ENCODE measurements at places on chromosomes 4 and X. TPM values are rescaled to one million over a fixed set of nuclear protein-coding genes. Genes with fewer than 3 reads are reported as not detected.

DNA sequence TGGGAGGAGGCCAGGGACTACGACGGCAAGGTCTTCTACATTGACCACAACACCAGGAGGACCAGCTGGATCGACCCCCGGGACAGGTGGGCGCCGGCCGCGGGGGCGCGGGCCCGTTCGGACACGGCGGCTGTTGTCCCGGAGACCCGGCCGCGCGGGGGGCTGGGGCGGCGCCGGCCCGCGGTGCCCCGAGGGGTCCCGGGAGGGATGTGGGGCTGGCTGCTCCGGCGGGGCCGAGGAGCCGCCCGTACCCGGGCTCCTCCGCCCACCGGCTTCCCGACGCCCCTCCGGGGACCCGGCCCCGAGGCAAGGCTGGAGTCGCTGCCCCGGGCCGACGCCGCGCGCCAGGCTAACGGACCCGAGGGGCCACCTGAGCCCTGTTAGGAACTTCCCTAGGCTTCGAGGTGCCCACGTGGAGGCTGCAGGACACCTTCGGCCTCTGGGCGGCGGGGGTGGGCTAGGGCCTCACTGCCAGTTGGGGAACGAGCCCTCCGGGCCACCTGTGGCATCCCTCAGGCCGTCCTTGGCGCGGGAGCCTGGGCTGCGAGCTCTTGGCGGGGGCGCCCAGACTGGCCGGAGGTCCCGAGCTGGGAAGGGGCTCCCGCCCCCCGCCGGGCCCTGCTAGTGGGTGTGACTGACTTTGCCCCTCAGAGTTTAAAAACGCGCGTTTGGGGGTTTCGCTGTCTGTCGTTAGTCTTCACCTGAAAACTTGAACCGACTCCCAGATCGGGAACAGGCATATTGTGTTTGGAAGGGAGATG lies 660 bp downstream of the WWC2 start:
- H3K27me3 ChIP-seq, result no peaks in the 10 kb centered on the region
- no peaks in the 10 kb centered on the region for H3K36me3 ChIP-seq
- H3K4me3 ChIP-seq, result peak overlapping the region; percentile 89
- no peaks in the 10 kb centered on the region for H3K4me1 ChIP-seq
- DNase-seq, result no peak
- H3K27ac ChIP-seq, result peak overlapping the region; percentile 97

DNA sequence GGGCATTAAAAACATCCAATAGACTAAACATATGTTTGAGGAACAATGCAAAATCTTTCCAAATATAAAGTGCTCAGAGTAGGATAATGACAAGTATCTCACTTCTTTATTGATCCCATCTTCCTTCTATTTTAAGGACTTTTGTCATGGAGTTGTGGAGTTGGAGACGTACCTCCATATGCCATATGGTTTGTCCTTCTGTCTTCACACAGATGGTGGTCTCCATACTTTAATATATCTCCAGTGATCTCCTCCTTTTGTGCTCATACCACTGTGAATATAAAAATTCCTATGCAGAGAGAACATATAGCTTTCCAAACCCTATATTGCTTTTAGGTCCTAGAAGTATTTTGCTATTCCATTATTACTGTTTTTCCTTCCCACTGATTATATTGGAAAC lies 64.5 kb downstream of the GABRB1 start:
- H3K4me3 ChIP-seq, result no peak overlapping the region
- H3K36me3 ChIP-seq, result no peaks in the 10 kb centered on the region
- H3K27me3 ChIP-seq, result no peaks in the 10 kb centered on the region
- no peak overlapping the region for H3K27ac ChIP-seq

DNA sequence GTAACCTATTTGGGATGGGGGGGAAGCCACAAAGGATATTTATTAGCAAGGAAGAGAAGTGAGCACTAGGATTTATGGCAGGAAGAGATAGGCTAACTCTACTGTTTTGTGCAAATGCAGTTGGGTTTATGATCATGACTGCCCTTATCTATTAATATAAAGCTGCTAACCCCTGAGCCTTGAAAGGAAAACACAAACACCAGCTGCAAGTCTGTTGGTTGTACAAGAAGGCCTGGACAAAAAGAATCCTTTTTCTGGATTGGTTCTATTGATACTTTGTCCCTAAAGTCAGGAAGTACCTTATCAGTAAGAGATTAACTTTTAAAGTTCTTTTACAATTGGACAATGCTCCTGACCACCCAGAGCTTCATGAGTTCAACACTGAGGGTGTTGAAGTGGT lies 188.8 kb downstream of the LRBA start:
- H3K4me3 ChIP-seq, result no peak overlapping the region
- H3K27me3 ChIP-seq, result no peaks in the 10 kb centered on the region
- no peaks in the 10 kb centered on the region for H3K4me1 ChIP-seq

GRCh38 chr4:8762951-8763735 lies 108.5 kb downstream of the HMX1 start:
- H3K27me3 ChIP-seq, result no peaks in the 10 kb centered on the region
- H3K4me1 ChIP-seq, result no peaks in the 10 kb centered on the region
- H3K27ac ChIP-seq, result no peak overlapping the region
- DNase-seq, result no peak
- H3K36me3 ChIP-seq, result no peaks in the 10 kb centered on the region

DNA sequence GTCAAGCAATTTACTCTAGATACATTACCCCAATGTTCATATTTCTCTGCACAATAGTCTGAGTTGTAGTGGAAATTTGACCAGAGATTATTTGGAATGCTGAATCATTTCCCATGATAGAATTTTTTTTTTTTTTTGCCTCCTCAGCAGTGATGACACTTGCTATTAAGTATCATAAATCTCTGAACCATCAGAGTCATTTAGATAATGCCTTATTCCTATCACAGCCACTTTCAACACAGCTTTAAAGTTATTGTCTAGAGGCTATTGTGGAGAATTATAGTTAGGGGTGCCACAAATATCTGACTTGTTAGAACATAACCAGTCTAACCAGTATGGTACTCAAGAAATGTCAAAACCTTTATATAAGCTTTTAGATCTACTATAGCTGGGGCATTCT lies 79.8 kb downstream of the LCORL start:
- H3K36me3 ChIP-seq, result no peaks in the 10 kb centered on the region
- no peak overlapping the region for H3K4me3 ChIP-seq
- H3K27ac ChIP-seq, result no peak overlapping the region

DNA sequence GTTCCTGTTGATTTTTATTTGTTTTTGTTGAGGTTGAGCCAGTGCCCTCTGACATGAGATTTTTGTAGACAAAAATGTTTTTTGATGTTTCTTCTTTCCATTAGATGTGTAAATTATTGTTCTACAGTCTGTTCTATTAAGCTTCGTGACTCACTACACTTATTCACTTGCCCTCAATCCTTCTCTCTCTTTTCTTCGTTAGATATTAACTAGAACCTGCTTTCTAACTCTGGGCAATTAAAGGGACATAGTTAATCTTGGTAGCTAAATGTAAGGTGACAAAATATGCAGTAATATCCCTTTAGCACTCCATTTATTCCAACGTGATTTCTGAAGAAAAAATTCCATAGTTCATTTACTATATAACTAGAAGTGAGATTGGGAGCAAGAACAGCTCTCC lies 333.9 kb downstream of the PDHA2 start:
- H3K27me3 ChIP-seq, result no peaks in the 10 kb centered on the region
- H3K4me3 ChIP-seq, result no peak overlapping the region
- H3K36me3 ChIP-seq, result no peaks in the 10 kb centered on the region
- H3K4me1 ChIP-seq, result no peaks in the 10 kb centered on the region
- DNase-seq, result no peak
- no peak overlapping the region for H3K27ac ChIP-seq

DNA sequence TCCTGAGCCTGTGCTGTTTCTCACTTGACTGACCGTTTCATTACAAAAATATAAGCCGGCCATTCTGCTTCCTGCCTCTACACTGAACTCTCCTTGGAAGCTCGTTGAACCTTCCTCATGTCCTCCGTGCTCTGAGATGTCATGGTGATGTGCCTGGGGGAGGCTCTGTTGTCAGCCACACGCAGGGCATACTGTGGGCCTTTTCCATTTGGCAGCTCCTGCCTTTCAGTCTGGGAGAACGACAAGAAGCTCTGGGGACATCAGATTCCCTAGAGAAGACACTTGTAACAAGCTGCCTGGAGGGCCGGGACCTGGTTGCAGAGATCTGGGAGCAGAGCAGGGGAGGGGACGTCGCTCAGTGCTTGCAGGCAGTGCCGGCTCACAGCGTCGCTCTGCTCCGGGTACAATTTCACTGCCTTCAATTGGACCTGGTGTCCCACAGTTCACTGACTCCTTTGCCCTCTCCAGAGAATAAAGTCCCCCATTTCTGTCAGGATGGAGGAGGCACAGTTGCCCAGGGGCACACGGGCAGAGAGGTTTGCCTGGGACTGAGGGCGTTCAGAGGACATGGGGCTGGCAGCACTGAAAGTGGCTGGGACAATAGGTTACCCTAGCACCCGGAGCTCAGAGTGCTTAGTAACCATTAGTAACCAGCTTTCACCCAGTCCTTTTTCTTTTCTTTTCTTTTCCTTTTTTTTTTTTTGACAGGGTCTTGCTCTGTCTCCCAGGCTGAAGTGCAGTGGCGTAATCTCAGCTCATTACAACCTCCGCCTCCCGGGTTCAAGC lies 19.1 kb upstream of the MECP2 start:
- DNase-seq, result no peak
- no peak overlapping the region for H3K27ac ChIP-seq
- no peak overlapping the region for H3K4me3 ChIP-seq
- H3K36me3 ChIP-seq, result no peaks in the 10 kb centered on the region
- H3K4me1 ChIP-seq, result no peaks in the 10 kb centered on the region

The CXCL11 gene
- not detected for total RNA-seq

DNA sequence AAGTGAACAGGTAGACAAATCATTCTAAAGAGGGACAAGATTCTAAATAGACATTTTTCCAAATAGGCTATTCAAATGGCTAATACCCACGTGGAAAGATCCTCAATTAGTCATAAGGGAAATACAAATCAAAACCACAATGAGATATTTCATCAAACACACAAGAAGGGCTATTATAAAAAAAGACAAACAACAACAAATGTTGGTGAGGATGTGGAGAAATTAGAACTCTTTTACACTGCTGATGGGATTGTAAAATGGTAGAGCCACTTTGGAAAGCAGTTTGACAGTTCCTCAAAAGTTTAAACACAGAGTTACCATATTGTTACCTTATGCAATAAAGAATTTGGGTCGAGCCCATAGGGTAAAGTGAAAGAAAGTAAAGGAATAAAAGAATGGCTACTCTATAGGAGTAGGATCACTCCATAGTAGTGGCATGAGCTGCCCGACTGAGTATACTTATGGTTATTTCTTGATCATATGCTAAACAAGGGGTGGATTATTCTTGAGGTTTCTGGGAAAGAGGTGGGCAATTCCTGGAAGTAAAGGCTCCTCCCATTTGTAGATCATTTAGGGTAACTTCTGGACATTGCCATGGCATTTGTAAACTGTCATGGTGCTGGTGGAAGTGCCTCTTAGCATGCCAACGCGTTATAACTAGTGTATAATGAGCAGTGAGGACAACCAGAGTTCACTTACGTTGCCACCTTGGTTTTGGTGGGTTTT lies 58.9 kb upstream of the FAM9C start:
- H3K27me3 ChIP-seq, result no peaks in the 10 kb centered on the region
- H3K4me1 ChIP-seq, result no peaks in the 10 kb centered on the region
- no peaks in the 10 kb centered on the region for H3K36me3 ChIP-seq
- H3K4me3 ChIP-seq, result no peak overlapping the region
- H3K27ac ChIP-seq, result no peak overlapping the region
- DNase-seq, result no peak

The WWC2 gene
- 22.4 TPM for total RNA-seq

The ABLIM2 gene
- 5.7 TPM for total RNA-seq

The SPON2 gene
- 13.0 TPM for total RNA-seq

The DCAF8L2 gene
- not detected for total RNA-seq

The TRIM60 gene
- not detected for total RNA-seq

The SSX2B gene
- not detected for total RNA-seq

The PPEF1 gene
- total RNA-seq, result 1.1 TPM

DNA sequence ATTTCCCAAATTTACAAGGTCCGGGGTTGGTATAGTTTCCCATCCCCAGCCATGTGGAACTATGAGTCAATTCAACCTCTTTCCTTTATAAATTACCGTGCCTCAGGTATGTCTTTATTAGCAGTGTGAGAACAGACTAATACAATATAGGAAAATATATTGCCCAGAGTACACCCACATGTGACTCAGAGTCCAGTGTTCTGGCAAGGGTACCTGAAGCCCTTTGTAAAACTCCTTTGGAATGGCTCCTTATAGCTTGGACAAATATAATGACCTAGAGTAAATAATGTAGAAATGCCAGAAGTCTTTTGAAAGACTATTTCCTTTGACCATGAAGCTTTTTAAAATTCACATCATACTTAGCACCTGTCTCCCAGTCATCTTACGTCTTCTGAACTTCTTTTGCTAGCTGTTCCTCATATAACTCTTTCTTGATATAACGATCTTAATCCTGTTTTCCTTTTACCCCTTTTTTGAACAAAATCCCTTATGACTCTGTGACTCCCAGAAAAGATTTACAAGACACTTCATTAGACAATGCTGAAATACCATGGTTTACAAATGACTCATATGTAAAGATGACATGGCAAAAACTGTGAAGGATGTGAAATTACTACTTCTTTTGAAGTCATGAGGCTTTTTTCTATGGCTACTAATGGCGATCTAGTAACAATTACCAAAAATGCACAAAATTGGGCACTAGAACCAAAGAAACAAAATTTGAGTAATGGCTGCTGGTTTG lies 408.9 kb downstream of the NAP1L3 start:
- no peaks in the 10 kb centered on the region for H3K4me1 ChIP-seq
- no peaks in the 10 kb centered on the region for H3K36me3 ChIP-seq
- H3K27me3 ChIP-seq, result no peaks in the 10 kb centered on the region
- no peak overlapping the region for H3K4me3 ChIP-seq
- no peak for DNase-seq

DNA sequence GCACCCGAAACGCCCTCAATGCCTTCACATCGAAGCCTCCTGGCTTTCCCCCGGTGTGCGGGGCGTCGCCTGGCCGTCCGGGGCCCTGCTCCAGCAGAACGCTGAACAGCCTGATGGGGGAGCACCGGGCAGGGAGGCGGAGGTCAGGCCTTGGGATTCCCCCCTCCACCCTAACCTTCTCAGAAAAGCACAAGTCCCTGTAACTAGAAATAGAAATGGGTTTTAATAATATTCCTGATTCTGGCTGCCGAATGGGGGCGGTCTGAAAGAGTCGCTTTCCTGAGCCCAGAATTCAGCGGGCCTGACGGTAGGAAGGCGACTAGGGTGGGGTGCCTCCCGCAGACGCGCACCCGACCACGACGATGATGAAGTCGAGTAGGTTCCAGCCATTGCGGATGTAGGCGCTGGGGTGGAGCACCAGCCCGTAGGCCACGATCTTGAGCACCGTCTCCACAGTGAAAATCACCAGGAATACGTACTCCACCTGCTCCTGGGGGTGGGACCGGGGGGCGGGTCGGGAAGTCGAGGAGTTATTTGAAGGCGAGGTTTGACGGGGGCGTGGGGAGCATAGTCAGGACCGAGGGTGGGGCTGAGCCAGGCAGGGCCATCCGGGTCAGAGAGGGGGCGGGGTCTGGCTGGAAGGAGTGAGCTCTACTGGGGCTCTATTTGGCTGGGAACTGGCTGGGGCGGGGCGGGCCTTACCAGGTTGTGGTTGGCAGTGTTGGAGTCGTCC lies 2.5 kb downstream of the CACNA1F start:
- H3K4me3 ChIP-seq, result peak overlapping the region; percentile 19
- no peaks in the 10 kb centered on the region for H3K4me1 ChIP-seq
- no peaks in the 10 kb centered on the region for H3K27me3 ChIP-seq
- no peaks in the 10 kb centered on the region for H3K36me3 ChIP-seq
- H3K27ac ChIP-seq, result peak overlapping the region; percentile 38

Measured in right atrium auricular region (tissue), 2 donors.